Uterus (tissue), 4 donors: ENCODE measurements at places on chromosomes 7 and 10. TPM values are rescaled to one million over a fixed set of nuclear protein-coding genes. Genes with fewer than 3 reads are reported as not detected.

Gene LIPN
- total RNA-seq = not detected

Gene ADAP1
- total RNA-seq = 3.2 TPM

DNA sequence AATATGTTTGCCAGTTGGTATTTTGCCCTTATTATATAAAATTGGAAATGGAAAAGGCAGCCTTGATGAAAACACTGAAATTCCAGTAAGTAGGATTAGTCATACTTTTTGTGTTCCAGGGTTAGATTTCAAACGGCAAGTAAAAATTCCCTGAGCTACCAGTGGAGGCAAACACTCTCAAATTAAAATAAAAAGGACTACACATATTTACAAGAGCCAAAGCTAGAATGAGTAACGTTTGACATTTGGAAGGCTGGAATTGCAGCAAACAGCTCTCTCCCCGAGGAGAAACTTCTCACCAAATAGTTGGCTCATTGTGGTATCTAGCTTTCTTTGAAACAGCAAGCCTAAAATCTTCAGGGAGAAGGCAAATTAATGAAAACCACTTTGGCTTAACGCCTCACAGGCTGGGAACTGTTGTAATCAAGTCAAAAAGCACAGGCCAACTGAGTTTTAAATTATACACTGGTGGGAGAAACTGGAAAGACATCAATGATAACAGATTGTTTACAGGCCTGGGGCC lies 288.4 kb downstream of the SNX13 start:
- no peak overlapping the region for H3K4me3 ChIP-seq
- H3K27ac ChIP-seq = peak overlapping the region; percentile 56
- no peaks in the 10 kb centered on the region for H3K36me3 ChIP-seq
- H3K4me1 ChIP-seq = no peaks in the 10 kb centered on the region

DNA sequence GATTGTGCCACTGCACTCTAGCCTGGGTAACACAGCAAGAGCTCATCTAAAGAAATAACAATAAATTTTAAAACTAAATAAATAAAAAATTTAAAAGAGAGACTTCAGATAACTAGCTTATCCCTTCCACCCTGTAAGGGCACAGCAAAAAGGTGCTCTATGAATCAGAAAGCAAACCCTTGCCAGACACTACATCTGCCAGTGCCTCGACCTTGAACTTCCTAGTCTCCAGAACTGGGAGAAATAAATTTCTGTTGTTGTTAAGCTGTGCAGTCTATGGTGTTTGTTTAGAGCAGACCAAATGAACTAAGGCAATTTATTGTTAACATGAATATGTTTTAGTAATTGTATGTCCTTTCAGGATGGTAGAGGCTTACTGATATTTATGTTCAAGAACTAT lies 174.9 kb upstream of the TRIM24 start:
- no peaks in the 10 kb centered on the region for H3K36me3 ChIP-seq
- no peak overlapping the region for H3K27ac ChIP-seq
- H3K4me3 ChIP-seq = no peak overlapping the region
- DNase-seq = no peak
- no peaks in the 10 kb centered on the region for H3K27me3 ChIP-seq
